Activated T-cell treated with anti-CD3 and anti-CD28 coated beads, Interleukin-2, amount 50 U/mL, for 72 hours (primary cell): ENCODE measurements at places on chromosomes 2 and 18. TPM values are rescaled to one million over a fixed set of nuclear protein-coding genes. Genes with fewer than 3 reads are reported as not detected.
A peak's percentile ranks its signal among the peaks of the same experiment; 100 is the strongest.

CMPK2 gene
- 10.6 TPM for total RNA-seq

CKAP2L gene
- total RNA-seq, result 47.7 TPM

DNA sequence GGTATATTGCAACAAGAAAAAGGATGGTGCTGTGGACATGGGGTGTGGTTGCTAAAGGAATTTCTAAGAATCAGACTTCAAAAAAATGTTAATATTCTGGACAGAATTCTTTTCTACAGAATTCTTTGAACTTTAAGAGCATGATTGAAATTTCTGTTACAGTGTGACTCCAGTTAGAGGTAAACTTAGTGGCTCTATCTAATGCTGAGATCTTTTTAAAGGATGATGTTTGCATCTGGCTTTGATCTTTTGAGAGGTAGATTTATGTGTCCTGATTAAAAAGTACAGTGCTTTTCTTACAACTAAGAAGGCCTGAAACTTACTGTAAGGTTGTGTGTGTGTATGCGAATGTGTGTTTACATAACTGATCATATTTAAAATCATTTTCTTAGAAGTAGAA is 25.4 kb downstream of the NCK2 start:
- H3K27ac ChIP-seq, result peak overlapping the region; percentile 95
- H3K36me3 ChIP-seq, result peaks cover 11% of the 10 kb centered on the region
- H3K4me1 ChIP-seq, result peaks cover 99% of the 10 kb centered on the region
- peak overlapping the region; percentile 83 for H3K4me3 ChIP-seq
- H3K27me3 ChIP-seq, result no peaks in the 10 kb centered on the region

COPS9 gene
- total RNA-seq, result 73.1 TPM

DNA sequence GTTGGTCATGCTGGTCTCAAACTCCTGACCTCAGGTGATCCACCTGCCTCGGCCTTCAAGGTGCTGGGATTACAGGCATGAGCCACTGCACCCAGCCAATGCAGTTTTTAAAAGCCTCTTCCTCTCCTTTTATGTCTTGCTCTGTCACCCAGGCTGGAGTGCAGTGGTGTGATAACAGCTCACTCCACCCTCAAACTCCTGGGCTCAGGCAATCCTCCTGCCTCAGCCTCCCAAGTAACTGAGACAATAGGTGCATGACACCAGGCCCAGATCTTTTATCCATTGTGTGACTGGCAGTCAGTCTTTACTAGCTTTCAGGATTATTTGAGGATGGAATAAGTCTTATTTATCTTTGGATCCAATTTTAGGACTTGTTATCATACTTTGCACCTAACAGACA is 13.2 kb downstream of the KCTD18 start:
- DNase-seq, result no peak
- H3K27ac ChIP-seq, result no peak overlapping the region
- no peaks in the 10 kb centered on the region for H3K4me1 ChIP-seq
- H3K27me3 ChIP-seq, result no peaks in the 10 kb centered on the region
- no peak overlapping the region for H3K4me3 ChIP-seq

DNA sequence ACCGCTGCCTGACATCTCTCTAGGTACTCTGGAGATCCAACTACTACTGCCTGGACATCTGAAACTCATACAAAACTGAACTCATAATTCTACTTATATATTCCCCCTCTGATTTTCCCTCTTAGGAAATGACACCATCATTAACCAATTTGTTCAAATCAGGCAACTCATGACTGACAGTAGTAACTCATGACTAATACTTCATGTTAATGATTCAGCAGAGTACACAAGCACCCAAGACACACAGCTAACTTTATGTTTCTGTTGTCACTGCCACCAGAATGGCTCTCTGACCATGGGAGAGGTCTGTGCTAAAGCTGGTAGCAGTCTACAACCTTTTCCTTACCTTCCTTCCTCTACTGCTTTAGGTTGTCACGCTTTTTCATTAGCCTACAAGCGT is 91.1 kb downstream of the ITSN2 start:
- H3K4me1 ChIP-seq, result no peaks in the 10 kb centered on the region
- H3K27me3 ChIP-seq, result no peaks in the 10 kb centered on the region
- H3K36me3 ChIP-seq, result peaks cover 21% of the 10 kb centered on the region
- H3K4me3 ChIP-seq, result no peak overlapping the region

- no peak overlapping the region for H3K27ac ChIP-seq
- no peaks in the 10 kb centered on the region for H3K36me3 ChIP-seq
- DNase-seq, result no peak
- no peak overlapping the region for H3K4me3 ChIP-seq
- H3K27me3 ChIP-seq, result peaks cover 20% of the 10 kb centered on the region
These were observed 181.2 kb downstream of the FAM124B start for GRCh38 chr2:224220586-224221255.

GRCh38 chr2:108616751-108617161 is 82.5 kb downstream of the LIMS1 start:
- DNase-seq, result no peak
- peak overlapping the region; percentile 17 for H3K27ac ChIP-seq
- H3K4me3 ChIP-seq, result no peak overlapping the region
- peaks cover 93% of the 10 kb centered on the region for H3K4me1 ChIP-seq
- H3K36me3 ChIP-seq, result no peaks in the 10 kb centered on the region
- H3K27me3 ChIP-seq, result no peaks in the 10 kb centered on the region

LOXHD1 gene
- total RNA-seq, result 0.05 TPM
